Naive thymus-derived CD8-positive, alpha-beta T cell (primary cell): ENCODE measurements at places on chromosomes 4 and X. TPM values are rescaled to one million over a fixed set of nuclear protein-coding genes. Genes with fewer than 3 reads are reported as not detected.

Gene NOX1
- not detected for polyA plus RNA-seq

Gene NFXL1
- polyA plus RNA-seq, result 8.0 TPM

DNA sequence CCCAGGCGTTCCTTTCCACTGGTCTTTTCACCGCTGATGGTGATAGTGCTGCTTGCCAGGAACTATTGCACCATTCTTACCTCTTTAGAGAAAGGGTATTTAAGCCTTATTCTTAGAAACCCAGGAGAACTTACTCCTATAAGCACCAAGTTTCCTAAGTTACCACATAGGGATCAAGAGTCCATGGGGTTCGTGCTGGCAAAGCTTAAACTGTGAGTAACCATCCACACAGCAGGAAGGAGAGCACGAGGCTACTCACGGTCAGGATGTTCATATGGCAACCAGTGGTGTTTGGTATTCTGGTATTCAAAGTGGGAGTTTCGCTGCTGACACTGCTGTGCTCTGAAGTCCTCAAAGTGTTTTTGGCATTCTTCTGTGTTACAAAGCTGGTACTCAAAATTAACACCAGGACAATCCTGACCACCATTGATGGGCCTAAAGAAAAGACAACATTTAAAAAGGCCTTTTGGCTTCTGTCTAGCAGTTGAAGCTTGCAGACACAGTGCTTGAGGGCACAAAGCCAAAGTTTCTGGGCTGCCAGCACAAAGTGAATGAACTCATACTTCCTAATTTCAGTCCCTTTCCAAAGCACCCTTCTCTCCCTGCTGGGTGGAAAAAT, 256.9 kb downstream of the ADAMTS3 start:
- DNase-seq, result no peak

Gene AFM
- polyA plus RNA-seq, result not detected

- no peak for DNase-seq
Observed at GRCh38 chr4:74203467-74203866, 45.5 kb downstream of the MTHFD2L start.

- no peak for DNase-seq
Observed at GRCh38 chr4:1470393-1470670, 64.1 kb upstream of the NKX1-1 start.

- DNase-seq, result no peak
Observed at GRCh38 chrX:136143711-136144110, 3.6 kb upstream of the FHL1 start.

DNA sequence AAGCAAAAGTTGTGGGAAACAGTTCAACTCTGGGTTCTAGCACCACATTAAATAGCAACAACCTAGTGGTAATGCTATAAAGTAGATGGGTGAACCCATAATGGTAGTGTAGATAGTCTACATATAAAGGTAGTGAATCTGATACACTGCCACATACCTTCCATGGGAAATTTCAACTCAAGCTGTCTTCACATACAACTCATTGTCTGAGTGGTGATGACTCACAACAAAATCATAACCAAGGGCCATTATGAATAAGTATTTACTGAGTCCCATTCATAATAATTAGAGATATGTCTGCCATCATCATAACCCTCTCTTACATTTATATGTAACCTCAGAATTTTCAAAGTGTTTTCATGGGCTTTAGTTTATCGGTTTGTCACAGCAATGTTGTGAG, 34.8 kb downstream of the EGF start:
- no peak for DNase-seq

Gene NKX6-1
- polyA plus RNA-seq, result not detected

Gene ARMCX4
- polyA plus RNA-seq, result 1.6 TPM

GRCh38 chr4:150821641-150822040, 193.4 kb downstream of the LRBA start:
- DNase-seq, result no peak
